ENCODE measurements at places on chromosomes 2 and 18. TPM values are rescaled to one million over a fixed set of nuclear protein-coding genes. Genes with fewer than 3 reads are reported as not detected.

IL18RAP gene
- not detected for total RNA-seq

MCM6 gene
- 141 TPM for total RNA-seq

MTA3 gene
- total RNA-seq, result 141 TPM

CHRNG gene
- not detected for total RNA-seq

ATL2 gene
- total RNA-seq, result 232 TPM

ASB18 gene
- not detected for total RNA-seq

LGALSL gene
- 22.5 TPM for total RNA-seq

FRZB gene
- total RNA-seq, result 52.1 TPM

ARHGAP28 gene
- 110 TPM for total RNA-seq

TFCP2L1 gene
- 3.3 TPM for total RNA-seq

DYNAP gene
- total RNA-seq, result not detected

PDE11A gene
- total RNA-seq, result 1.5 TPM

TDRD15 gene
- 0.44 TPM for total RNA-seq

UGT1A4 gene
- not detected for total RNA-seq

SLC35F5 gene
- 36.5 TPM for total RNA-seq

RNF152 gene
- total RNA-seq, result 131 TPM

TCF23 gene
- not detected for total RNA-seq

KHK gene
- total RNA-seq, result 3.3 TPM

MYL12B gene
- 198 TPM for total RNA-seq

C1QL2 gene
- not detected for total RNA-seq

ZNF142 gene
- total RNA-seq, result 28.8 TPM

DPYSL5 gene
- total RNA-seq, result 3.5 TPM

ACTG2 gene
- 2.3 TPM for total RNA-seq

EN1 gene
- not detected for total RNA-seq

RSAD2 gene
- total RNA-seq, result 0.75 TPM

TNS1 gene
- 1.9 TPM for total RNA-seq

SCG2 gene
- not detected for total RNA-seq

AGXT gene
- not detected for total RNA-seq

SP5 gene
- 32.9 TPM for total RNA-seq

CCDC102B gene
- 4.9 TPM for total RNA-seq

DYSF gene
- total RNA-seq, result 3.1 TPM

KLHL41 gene
- not detected for total RNA-seq

NOP58 gene
- 68.3 TPM for total RNA-seq

ZC3H15 gene
- total RNA-seq, result 59.3 TPM

LRP1B gene
- 0.79 TPM for total RNA-seq

CIB4 gene
- not detected for total RNA-seq

G6PC2 gene
- not detected for total RNA-seq

ANKRD29 gene
- 0.44 TPM for total RNA-seq

FBXO15 gene
- total RNA-seq, result 1.3 TPM

PKP4 gene
- total RNA-seq, result 90.5 TPM

MAT2A gene
- 267 TPM for total RNA-seq

FOXI3 gene
- 0.93 TPM for total RNA-seq

TANC1 gene
- total RNA-seq, result 3.4 TPM

ROCK1 gene
- 45.7 TPM for total RNA-seq

SH3BP4 gene
- 49.1 TPM for total RNA-seq

EHD3 gene
- total RNA-seq, result 10.7 TPM

NTSR2 gene
- not detected for total RNA-seq

AFF3 gene
- 0.62 TPM for total RNA-seq

All from endodermal cell (in vitro differentiated cells).